ENCODE measurements at places on chromosomes 2 and 18.

DNA sequence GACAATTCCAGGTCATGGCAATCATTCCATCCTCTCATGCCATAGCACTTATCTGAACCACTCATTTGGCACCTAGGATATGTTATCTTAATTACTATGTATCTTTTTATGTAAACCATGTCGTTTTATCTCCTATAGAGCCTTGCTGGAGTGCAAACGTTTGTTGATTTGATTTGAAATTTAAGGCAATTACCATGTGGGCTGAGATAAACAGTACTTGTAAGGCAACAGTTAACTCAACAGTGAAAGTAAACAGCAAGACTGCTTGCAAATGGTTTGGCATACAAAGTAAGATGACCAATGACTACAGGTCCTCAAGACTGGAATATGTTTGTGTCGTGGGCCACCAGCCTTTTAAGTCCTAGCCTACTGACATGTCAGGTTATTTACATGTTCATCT lies 133.7 kb upstream of the ZFP36L2 start:
- no peak for DNase-seq

DNA sequence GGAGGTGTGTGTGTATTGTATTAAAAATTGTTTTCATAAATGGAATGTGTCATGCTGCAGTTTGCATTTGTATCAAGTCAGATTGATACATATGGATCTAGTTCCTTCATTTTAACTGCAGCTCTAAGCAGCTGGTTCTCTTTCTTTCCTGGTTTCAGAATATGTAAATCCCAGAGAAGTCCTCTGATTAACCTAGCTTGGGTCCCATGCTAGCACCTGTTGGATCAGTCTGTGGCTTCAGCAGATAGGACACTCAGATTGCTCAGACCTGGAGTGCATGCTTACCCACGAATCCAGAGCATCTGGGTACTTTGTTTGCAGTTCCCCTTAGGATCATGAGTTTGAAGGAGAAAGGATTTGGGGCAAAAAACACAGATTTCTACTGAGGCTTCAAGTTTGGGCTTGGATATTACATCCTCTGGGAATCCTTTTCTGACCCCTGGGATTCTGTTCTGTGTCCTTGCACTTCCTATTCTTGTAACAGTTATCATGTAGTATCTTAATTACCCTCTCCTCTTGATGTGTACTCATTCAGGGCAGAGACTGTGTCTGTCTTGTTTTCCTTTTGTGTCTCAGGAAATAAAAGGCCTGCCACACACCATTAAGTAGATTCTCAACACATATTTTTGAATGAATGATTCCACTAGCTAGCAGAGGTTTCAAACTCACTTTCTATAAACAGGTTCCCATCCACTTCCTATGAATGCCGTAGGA lies 142.1 kb downstream of the PHLPP1 start:
- DNase-seq: no peak

GRCh38 chr2:188399159-188399558 lies 107.5 kb downstream of the GULP1 start:
- no peak for DNase-seq

GRCh38 chr2:18664421-18664820 lies 75.1 kb upstream of the NT5C1B start:
- no peak for DNase-seq

- no peak for DNase-seq
Measured at GRCh38 chr18:34909637-34910364, 131.4 kb upstream of the MAPRE2 start.

DNA sequence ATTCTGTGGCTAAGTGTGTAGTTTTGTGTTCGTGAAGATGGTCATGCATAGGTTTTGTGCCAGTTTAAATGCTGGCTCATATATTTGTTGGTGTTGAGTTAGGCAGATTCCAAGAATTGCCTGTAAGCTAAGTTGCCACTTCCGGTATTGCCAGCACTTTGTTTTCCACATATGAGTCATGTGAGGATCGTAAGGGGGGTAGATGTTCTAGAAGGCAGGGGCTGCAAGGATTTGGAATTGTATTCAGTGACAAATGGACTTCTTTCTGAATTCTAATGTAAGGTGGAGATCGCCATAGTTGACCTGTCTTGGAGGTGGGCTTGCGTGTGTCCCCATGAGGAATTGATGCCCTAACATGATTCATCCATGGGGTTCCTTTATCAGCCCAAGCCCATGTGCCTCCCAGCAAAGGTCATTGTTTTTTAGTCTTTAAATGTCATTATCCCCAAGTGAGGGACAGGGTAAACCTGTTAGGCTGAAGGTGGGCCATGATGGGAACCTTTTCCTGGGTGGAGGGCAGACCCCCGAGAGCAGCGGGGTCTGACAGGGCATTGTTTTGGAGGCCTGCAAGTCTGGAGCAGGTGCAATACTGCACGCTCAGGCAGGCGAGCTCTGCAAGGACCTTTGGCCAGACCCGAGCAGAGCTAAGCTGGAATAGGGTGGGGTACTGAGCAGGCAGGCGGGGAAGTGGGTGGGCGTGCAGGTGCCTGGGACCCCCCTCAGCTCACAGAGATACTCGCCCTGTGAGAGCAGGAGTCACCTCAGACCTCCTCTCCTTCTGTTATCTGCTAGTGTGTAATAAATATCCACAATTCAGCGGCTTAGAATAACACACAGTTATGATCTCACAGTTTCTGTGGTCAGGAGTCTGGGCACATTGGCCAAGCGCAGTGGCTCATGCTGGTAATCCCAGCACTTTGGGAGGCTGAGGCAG lies 77.4 kb downstream of the LRRFIP1 start:
- DNase-seq: no peak

- DNase-seq: no peak
Measured at GRCh38 chr2:176114930-176115625, 1.5 kb upstream of the HOXD10 start.

GRCh38 chr2:160751021-160751420 lies 257.4 kb upstream of the RBMS1 start:
- no peak for DNase-seq

GRCh38 chr18:53417003-53417402 lies 807.5 kb downstream of the MBD2 start:
- no peak for DNase-seq

GRCh38 chr2:58156780-58157179 lies 84.3 kb downstream of the FANCL start:
- DNase-seq: no peak

GRCh38 chr2:19312949-19313348 lies 45.5 kb downstream of the OSR1 start:
- DNase-seq: no peak

- DNase-seq: no peak
Measured at GRCh38 chr2:190713471-190713870, 64.6 kb downstream of the NAB1 start.

- DNase-seq: no peak
Measured at GRCh38 chr18:45637546-45638327, 22.5 kb downstream of the SLC14A2 start.

- DNase-seq: peak; percentile 54
Measured at GRCh38 chr18:77108001-77108692, 24.4 kb downstream of the MBP start.

GRCh38 chr2:134590679-134591078 lies 128.1 kb downstream of the TMEM163 start:
- DNase-seq: no peak

GRCh38 chr18:50644146-50644545 lies 84.3 kb downstream of the MAPK4 start:
- no peak for DNase-seq

DNA sequence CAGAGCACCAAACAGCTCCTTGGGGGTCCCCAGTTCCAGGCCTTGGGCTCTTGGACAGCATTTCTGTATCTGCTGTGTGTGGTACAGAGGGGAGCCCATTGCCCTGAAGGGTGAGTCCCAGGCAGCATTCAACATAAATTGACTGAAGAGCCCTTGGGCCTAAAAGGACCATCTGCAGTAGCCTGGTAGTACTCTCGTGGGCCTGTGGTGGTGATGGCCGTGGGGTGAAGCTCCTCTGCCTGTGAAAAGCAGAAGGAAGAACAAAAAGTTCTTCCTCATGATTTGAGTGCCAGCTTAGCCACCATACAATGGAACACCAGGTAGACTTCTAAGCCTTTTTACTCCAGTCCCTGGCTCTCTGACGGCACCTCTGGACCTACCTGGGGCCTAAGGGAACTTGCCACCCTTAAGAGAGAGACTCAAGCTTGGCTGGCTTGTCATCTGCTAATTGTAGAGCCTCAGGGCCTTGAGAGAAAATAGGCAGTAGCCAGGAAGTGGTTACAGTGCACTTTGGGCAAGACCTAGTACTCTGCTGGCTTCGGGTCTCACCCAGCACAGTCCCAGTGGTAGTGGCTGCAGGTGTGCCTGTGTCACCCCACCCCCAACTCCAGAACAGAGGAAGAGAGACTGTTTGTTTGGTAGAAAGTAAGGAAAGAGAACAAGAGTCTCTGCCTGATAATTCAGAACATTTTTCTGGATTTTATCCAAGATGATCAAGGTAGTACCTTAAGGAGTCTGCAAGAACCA lies 84.6 kb upstream of the CERS6 start:
- DNase-seq: peak; percentile 86

- no peak for DNase-seq
Measured at GRCh38 chr18:36580874-36581750, 247.7 kb downstream of the TPGS2 start.

DNA sequence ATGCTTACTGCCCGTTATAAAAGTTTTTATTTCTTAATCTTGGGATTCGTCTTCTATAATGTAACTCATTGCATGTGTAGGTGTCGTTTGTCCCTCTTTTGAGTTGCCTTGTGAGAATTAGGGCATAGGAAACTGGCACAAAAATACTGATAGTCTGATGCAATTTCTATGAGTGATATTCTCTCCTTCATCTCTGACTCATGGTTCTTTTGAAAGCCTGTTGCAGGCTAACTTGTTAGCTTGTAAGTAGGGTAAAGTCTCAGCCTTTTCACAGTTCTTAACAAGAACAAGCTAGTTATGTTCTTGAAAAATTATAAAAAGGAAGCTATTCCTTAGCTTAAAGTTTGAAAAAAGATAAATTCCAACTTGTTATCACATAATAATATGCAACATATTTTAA lies 1085.4 kb upstream of the NRXN1 start:
- DNase-seq: no peak

DNA sequence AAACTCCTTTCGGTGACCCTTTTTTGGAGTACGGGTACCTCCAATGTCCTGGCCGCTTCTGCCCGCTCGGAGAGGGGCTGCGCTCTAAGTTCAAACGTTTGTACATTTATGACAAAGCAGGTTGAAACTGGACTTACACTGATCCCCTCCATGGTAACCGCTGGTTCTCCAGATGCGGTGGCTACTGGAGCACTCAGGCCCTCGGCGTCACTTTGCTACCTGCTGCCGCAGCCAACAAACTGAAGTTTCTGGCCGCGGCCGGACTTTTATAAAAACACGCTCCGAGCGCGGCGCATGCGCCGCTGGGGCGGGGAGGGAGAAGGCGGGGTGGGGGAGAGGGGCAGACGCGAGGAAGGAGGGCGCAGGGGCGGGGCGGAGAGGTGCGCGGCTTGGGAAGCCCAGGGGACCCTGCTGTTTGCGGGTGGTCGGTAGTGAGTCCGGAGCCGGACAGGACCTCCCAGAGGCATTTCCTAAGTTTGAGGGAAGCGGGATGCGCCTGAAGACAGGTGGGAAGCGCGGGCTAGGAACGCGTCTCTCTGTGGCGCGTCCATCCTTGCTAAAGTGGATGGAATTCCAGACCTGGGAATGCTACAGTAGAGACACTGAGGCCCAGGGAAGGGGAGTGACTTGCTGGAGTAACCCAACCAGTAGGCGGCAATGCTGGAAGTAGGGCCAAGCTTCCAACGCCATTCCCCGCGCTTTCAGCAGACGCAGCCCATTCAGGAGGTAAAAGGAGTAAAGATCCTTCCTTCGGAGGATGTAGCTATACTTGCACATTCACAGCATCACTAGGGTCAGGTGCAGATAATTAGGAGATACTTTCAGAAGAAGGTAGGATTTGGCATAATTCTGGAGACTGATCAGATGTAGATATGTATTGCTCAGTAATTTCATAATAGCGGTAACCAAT lies at the start of gene CXCR4:
TSS of gene CXCR4 (minus strand) at position 241 of the 910 bp plus-strand sequence. CDS start at position 152, 89 bp downstream.
- DNase-seq: peak; percentile 91

- DNase-seq: no peak
Measured at GRCh38 chr18:58525517-58525916, 103.4 kb downstream of the ALPK2 start.

Measured in DND-41 (cell line).